ENCODE measurements at places on chromosomes 7 and 10.

- DNase-seq = no peak
These were observed 1.2 kb downstream of the UPP1 start for GRCh38 chr7:48090095-48090805.

DNA sequence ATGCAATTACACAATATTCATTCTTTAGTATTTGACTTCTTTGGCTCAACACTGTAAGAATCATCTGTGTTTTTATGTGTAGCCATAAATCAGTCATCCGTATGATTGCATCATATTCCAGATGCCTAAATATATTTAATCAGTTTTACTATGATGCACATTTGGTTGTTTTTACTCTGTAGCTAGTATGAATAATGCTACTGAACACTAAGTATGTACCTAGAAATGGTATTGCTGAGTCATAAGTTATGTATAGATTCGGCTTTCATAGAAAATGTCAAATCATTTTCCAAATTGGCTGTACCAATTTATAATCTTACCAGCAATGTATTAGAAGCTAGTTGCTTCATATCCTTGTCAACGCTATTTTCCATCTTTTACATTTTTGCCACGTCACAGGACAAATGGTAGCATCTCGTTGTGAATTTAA lies 197.3 kb upstream of the PLXNA4 start:
- DNase-seq = peak; percentile 85

- DNase-seq = no peak
These were observed 64.3 kb upstream of the NRP1 start for GRCh38 chr10:33398796-33399195.

- DNase-seq = no peak
These were observed 4.8 kb downstream of the ELOVL3 start for GRCh38 chr10:102230861-102231356.

DNA sequence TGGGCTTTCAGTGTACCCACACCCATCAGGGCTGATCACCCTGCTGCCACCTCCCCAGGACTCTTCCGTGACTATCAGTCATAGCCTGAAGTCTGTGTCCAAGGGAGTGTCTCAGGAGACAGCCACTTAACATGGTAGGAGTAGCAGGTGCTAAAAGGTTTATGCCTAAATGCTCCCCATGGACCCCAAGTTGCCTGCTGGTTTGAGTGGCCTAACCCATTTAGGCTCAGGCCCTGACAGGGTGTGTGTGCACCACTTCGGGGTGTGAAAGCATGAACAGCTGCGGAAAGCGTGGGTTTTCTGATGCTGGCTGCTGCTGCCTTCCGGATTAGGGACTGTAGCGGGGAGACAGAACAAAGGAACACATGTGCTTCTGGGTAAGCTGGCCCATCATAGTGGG lies 93.2 kb upstream of the SAMD8 start:
- DNase-seq = no peak

DNA sequence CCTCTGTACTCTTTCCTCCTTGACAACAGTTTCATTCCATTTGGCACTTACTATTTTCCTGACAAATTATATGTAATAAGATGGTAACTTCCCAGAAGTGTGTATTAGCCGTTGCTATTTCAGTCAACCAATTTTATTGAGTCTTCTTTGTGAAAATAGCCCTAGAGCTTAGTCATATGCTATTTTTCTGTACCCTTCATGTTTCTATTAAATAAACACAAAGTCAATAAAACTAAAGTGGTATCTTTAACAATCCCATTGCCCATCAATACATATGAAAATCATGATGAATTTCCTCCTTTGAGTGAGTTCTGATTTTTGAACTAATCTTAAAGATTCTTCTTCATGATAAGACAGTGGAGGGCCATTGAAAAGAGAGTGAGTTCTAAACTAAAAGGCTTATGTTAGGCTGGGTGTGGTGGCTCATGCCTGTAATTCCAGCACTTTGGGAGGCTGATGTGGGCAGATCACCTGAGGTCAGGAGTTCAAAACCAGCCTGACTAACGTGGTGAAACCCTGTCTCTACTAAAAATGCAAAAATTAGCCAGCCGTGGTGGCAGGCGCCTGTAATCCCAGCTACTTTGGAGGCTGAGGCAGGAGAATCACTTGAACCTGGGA lies 5.9 kb upstream of the MYPN start:
- no peak for DNase-seq

DNA sequence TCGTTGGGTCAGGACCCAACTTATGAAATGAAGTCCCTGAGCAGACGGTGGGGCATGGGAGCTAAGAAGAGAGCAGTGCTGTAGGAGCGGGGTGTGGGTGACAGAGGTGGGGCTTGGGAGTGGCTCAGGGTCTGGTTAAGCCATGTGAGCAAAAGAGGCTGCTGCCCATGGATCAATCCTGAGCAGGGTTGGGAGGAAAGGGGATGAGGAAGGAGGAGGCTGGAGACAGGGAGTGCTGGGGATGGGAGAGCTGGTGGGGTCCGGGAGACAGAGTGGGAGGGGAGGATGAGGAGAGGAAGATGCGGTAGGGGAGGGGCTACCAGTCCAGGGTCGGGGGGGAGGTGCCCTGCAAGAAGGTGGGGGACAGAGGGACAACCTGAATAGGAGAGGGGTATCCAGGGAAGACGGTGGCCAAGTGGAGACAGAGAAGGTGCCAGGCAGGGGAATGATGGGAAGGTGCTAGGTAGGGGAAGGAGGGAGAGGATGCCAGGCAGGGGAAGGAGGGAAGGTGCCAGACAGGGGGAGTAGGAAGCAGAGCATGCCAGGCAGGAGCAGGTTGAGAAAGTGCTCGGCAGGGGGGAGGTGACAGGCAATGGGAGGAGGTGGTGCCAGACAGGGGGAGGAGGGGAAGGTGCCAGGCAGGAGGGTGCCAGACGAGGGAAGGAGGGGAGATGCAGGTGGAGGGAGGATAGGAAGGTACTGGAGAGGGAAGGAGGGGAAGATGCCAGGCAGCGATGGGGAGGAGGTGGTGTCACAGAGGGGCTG lies 27.5 kb upstream of the SMARCD3 start:
- no peak for DNase-seq

DNA sequence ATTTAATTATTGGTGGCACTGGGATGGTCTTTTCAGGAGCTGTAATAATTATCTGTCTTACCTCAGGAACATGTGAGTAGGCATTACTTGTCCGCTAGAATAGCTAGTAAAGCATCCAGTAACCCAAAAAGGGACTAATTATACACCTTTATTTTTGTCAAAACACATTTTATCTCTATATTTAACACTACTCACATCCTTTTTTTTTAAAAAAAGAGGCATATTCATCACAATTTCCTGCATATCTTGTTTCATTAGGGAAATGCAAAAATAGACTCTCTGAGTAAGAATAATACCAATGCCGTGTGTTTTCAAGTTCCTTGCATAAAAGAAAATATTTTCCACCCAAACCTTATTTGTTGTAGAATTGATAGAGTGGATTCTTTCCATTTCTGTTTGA lies 99.5 kb downstream of the VTI1A start:
- DNase-seq = no peak

DNA sequence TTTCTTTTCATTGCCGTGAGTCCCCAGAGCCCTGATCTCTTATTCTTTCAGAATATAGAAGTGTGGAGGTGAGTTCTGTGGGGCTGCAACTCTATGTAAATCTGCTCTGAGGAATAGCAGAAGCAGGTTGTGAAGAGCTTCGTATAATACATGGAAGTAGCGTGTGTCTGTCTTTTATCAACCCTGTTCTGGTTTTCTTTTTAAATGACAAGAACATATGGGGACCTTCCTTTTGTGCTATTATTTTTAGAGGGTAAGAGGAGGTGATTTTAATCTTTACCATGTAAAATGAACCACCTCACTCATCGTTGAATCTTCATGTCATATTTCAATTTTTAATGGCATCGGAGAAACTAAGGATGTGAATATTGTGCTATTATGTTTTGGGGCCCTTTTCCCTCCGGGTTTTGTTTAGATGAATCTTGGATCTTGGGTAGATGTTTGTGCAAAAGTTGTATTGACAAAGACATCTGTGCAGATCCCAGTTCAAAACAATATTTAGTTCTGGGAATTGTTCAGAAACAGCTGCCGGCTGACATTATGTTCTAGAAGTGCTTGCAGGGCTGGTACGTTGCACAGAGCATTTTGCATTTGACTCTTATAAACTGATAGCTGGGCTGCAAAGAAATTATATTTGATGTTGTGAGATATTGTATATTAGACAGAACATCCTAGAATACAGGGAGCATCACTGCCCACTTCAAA lies 46.7 kb downstream of the PLXDC2 start:
- no peak for DNase-seq

GRCh38 chr10:47456794-47457527 lies 27.0 kb downstream of the ANXA8 start:
- no peak for DNase-seq

- DNase-seq = peak; percentile 74
These were observed 256.4 kb upstream of the PHYHIPL start for GRCh38 chr10:58919927-58920654.

DNA sequence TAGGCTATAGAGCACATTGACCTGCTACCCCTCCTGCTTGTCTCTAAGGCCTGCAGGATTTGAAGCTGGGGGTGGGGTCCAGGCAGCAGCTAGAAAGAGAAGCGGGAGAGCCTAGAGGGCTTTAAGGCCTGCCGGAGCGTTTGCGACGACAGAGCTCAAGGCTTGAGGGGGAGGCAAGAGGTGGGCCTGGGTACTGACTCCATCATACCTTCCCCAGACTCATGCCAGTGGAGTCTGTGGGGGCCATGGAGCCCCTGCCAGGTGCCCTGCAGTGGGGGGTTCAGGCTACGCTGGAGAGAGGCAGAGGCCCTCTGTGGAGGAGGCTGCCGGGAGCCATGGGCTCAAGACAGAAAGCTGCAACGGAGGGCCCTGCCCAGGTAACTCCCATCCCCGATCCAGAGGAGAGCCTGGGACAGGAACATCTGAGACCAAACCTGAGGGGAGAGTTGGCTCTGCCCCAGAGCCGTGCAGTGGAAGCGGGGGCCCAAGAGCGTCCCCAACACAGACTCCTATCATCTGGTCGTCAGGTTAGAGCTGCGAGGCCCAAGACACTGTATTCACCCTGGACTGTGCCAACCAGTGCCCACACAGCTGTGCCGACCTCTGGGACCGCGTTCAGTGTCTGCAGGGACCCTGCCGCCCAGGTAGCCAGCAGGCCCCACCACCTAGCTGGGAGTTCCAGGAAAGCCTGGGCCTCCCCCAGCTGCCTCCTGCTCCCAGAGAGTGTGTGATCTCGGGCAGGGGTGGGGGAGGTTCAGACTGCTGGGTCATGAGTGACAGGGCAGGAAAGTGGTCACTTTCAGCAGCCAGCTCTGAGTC lies 13.2 kb upstream of the ZNF862 start:
- DNase-seq = no peak

- DNase-seq = peak; percentile 87
These were observed 25.5 kb downstream of the LDB3 start for GRCh38 chr10:86693721-86694369.

DNA sequence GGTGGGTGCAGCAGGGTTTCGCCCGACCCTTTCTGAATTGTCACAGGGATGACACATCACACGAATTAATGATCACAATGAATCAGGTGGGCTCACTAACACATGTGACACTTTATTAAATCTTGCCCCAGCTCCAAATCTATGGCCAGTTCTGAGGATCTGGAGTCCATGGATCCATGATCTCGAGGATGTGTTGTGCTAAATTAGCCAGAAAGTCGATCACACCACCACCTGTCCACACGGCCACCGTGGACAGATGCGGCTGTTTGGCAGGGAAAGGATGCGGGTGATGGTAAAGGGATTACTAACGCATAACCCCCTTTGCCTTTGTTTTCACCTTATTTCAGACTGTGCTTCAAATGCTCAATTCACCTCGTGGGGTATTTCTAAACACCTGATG lies 96.4 kb downstream of the COBL start:
- no peak for DNase-seq

- DNase-seq = no peak
These were observed 945.9 kb downstream of the GRID1 start for GRCh38 chr10:85420501-85421191.

- no peak for DNase-seq
These were observed 11.2 kb downstream of the DGKI start for GRCh38 chr7:137835486-137836112.

- DNase-seq = no peak
These were observed 107.0 kb upstream of the PRSS1 start for GRCh38 chr7:142642316-142642715.

- DNase-seq = no peak
These were observed 26.3 kb downstream of the CFAP70 start for GRCh38 chr10:73332379-73332778.

DNA sequence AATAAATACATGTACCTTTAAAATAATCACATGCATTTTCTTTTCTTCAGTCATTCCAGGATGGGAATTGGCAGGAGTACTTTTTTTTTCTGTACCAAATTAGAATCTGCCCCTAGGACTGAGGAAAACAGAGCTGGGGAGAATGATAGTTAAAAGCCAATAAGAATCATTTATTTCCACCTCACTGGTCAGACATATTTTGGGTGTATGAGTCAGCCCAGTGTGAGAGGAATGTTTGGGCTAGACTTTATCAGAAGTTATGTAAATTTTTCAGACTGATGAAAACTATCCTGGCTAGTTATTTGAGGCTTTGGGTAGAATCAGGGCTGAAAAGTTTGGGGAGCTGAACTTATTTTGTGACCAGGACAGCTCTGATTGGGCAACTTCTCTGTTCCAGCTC lies 303.1 kb upstream of the NPSR1 start:
- peak; percentile 74 for DNase-seq

DNA sequence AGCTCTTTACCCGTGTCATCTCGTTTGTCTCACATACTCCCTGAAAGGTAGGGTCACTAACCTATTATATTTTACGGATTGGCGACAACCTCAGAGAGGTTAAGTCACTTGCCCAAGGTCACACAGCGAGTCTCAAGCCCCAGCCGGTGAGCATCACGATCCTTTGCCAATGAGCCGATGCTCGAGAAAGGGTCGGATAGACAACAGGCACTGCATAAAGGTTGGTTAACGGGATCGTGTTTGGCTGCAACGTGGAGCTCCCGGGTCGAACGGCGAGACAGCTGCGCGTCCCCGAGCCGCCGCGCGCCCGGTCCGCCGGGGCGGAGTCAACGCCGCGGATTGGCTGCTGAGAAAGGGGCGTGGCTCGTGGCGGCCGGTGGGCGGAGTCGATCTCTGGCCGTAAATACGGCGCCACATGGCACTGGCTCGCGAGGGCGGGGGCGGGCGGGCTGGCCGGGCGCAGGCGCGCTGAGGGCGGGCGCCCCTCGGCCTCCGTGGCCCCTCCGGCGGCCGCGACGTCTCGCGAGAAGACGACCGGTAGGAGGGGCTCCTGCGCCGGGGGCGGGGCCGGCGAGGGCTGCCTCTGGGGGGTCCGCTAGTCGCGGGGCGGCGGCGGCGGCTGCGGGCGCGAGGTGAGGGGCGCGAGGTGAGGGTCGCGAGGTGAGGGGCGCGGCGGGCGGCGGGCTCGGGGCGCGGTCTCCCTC lies at the start of gene CHST12:
Gene CHST12, plus strand, starts transcription at position 598 of the 704 bp plus-strand sequence. CDS start 29,029 bp downstream, outside the sequence.
- DNase-seq = peak; percentile 98

GRCh38 chr10:34816085-34816496 lies 995 bp upstream of the PARD3 start:
- DNase-seq = peak; percentile 64
